Stimulated activated CD4-positive, alpha-beta T cell treated with anti-CD3 and anti-CD28 coated beads, Interleukin-1b, Interleukin-23, amount 100 ng/mL, for 1 hour (primary cell): ENCODE measurements at places on chromosomes 5 and 9.

DNA sequence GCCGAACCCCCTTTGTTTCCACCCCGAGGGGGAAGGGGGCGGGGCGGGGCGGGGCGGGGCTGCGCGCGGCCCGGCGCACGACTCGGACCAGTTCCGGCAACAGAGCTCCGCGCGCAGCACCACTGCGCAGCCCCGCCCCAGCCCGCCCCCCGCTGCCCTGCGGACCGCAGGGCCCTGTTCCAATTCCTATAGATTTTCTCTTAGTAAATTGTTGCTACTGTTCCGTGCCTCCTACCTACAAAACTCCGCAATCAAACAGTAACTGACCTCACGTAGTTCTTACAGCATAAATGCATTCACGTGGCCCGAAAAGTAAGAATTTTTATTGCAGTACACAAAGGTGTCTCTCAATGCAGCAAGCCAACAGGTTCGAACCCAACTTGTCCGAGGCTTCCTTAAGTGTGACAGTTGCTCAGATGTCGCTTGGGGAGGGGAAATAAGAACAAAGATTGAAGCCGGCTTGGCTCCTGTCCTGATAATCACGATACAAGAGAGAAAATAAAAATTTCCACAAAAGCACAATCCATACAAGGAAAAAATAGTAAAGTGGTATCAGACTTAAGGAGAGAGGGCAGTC, 1.2 kb upstream of the RNF38 start:
- DNase-seq: no peak

DNA sequence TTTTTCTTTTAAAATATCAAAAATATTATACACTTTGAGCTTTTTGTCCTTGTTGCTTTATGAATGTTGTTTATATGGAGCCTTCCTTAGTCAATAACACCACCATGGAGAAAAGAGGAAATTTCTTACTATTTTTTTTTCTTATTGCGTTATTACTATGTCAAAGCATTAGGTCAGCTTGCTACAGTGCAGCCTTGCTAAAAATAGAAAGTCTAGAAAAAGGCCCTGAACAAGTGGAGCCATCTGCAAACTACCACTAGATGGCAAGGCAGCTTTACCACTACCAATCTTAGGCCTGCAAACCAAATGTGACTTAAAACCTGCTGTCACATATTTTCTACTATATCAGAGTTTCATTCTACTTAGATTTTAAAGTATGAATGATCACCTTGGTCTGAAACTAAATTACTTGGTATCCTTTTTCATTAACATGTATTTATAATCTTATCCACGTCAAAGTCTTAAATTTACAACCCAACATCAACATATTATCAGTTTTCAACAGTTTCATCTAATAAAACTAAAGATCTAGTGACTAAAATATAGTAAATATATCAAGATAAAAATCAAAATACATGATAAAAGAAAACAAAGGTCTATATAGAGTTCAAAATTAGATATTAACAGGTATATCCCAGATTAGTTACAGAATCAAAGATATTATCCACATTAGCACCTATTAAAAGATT, 113.1 kb upstream of the ACOT12 start:
- no peak for DNase-seq

GRCh38 chr9:131667576-131667975, 72.3 kb downstream of the RAPGEF1 start:
- no peak for DNase-seq

- DNase-seq: no peak
Observed at GRCh38 chr5:59548807-59549357, 344.6 kb downstream of the PDE4D start.

- no peak for DNase-seq
Observed at GRCh38 chr5:172898218-172898842, 60.9 kb upstream of the RPL26L1 start.

- no peak for DNase-seq
Observed at GRCh38 chr5:179803651-179804554, 2.8 kb downstream of the MGAT4B start.

GRCh38 chr5:74212336-74212735, 428.2 kb downstream of the ENC1 start:
- DNase-seq: no peak

DNA sequence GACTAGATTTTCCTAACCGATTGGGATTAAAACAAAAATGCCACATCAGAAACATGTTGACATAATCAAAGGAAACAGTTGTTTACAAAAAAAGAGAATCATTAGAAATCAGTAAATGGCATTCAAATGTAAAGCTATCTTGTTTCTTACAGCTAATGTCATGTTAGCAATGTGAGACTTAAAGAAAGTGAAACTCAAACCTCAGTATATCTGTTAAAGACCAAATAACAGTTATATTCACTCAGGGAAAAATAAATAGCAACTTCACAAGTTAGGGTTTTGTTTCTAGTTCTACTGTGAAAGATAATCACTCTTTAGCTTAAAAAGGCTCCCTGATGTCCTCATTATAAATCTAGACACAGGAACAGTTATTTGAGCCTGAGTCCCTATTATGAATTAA, 189.3 kb upstream of the EFNA5 start:
- DNase-seq: no peak
